ENCODE measurements at places on chromosomes 5 and 9.

- no peak for DNase-seq
Observed at GRCh38 chr5:119721775-119722174, 92.4 kb downstream of the FAM170A start.

DNA sequence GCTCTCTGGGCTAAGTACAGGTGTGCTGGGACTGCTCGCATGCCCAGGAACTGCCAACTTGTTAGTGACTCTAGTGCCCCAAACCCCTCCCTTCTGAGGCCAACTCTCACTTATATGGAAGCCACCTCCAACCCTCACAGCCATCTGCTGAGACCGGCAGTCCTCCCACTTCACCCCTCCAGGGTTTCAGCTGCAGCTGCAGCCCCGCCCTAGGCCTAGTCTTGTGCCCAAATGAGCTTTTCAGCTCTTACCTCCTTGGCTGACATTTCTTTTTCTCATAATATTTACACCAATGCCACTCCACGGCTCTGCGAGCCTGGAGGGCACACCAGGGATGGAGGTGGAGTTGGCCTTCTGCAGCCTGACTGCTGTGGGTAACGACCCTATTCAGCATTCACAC lies 166.6 kb downstream of the ROR2 start:
- DNase-seq, result no peak

GRCh38 chr5:32339878-32340277 lies 27.1 kb upstream of the MTMR12 start:
- DNase-seq, result no peak

- DNase-seq, result no peak
Observed at GRCh38 chr5:61306531-61307131, 25.4 kb upstream of the ZSWIM6 start.

- no peak for DNase-seq
Observed at GRCh38 chr9:26234865-26235264, 556.6 kb upstream of the TUSC1 start.

- DNase-seq, result no peak
Observed at GRCh38 chr9:135797507-135798262, 95.7 kb downstream of the KCNT1 start.

DNA sequence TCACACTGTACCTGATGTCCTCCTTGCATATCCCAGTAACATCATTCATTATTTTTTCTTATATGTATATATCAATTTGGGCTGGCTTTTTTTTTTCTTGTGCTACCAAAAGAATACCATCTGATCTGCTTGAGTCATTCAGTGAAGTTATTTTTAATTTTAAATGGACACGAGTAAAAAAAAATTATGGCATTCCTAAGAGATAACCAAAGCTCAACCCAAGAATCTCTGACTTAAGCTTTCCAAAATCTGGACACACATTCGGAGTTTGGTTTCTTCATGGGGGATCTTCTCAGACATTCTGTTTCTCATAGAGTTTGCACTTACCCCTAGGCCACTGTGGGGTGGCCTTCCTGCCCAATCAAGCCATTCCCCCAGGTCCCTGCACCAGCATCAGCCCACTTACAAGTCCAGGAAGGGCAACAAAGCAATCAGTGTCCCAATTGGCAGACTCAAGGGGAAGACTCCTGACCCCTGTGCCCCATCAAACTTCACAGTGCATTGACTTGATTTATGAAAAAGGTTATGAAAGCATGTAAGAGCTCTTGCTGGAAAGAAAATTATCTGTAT lies 49.2 kb upstream of the SPDL1 start:
- no peak for DNase-seq

DNA sequence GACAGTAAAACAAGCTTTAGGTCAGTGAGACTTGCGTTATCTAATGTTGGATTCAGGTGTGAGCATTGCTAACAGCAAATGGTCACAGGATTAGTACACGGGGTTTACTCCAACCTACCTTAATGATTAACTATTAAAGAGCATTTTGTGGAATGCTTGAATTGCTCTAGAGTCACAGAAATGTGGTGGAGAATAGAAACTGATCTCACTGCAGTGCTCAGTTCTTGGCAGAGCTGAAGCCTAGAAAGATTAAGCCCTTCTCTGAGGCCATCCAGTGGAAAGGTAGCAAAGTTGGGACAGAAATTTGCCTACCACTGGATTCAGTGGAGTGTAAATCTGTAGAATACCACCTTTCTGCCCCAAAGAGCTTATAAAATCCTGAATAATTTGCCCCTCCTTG lies 60.9 kb downstream of the ICE1 start:
- no peak for DNase-seq

DNA sequence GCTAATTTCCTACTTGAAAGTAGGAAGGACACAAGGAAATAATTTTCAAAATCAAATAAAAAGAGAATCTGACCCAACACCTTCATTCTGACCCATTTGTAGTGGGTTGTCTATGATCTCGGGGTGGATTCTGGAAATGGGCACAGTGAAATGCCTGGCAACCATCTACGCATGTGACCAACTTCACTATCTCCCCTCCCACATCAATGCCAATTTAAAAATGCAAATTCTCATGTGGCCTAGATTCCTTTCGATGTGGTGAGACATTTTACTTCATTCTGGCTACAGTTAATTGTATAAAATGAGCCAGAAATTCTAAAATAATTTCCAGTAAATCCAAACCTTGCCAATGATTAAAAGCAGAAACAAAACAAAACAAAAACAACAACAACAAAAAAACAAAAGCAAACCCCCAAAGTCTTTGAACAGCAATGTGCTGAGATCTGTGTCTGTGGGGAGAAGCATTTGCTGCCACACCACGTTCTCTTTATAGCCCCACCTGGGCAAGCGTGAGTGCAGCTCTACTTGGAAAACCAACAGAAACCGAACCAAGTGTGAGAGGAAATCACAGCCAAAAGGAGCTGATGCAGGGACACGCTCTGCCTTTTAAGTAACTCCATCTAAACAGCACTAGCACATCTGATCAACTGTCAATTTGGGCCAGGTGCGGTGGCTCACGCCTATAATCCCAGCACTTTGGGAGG lies 59.0 kb downstream of the USP20 start:
- peak; percentile 68 for DNase-seq

DNA sequence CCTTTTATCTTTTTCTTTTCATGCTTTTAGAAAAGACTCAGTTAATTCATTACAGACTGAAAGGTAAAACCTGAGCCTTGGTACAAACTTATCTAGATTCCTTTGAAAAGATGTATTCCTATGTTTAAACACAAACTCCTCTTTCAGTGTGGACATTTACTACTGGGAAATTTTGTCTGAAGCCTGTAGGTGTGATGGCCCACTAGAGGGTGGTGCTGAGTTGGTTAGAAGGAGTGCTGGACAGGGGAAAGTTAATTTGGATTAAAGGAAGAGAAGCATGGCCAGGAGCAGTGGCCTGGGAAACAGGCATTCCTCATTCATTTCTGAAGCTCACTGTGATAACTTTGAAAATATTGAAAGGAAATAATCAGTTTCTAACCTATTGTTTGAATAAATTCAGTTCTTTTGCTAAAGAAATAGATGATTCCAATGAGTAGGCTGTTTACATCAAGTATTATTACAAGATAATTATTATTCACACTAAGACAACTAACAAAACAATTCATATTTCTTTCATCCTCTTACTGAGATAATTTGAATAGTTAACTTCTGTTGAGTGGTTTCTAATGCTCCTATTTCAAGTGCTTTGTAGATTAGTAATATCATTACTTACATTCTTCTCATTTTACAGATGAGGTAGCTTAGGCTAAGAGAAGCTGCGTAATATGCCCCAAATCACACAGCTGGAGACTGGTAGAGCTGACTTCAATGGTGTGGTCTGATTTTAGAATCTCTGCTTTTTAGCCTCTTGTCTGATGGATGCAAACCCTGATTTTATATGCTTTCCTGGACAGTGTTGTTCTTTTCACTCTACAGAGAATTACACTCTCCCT lies 150.9 kb downstream of the ADGRV1 start:
- DNase-seq, result no peak
